ENCODE measurements at places on chromosomes 3 and 15.

- DNase-seq: no peak
Measured at GRCh38 chr3:186986816-186987215, 56.5 kb downstream of the ST6GAL1 start.

GRCh38 chr3:9649791-9650521, 651 bp downstream of the MTMR14 start:
- no peak for DNase-seq

DNA sequence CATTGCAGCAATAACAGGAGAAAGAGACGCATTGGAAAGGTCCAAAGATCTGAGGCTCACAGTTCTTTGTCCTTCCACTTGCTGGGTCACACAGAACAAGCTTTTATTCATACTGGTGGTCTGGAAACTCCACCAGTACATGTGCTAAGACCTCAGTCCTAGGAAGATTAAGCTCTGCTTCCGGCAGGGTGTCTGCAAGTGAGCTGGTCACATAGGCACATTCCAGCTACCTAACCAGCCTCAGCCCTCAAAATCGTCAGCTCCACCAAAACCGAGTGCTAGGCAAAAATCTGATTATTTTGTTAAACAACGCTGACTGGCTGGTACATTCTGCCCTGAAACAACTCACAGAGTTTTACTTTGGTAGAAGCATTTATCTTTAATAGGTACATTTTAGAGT, 2.2 kb downstream of the ZBED2 start:
- no peak for DNase-seq

- no peak for DNase-seq
Measured at GRCh38 chr15:34616613-34617012, 33.2 kb upstream of the GOLGA8B start.

- no peak for DNase-seq
Measured at GRCh38 chr3:72739531-72740466, 108.4 kb downstream of the SHQ1 start.

GRCh38 chr3:33717616-33717865, 513 bp downstream of the CLASP2 start:
- peak; percentile 38 for DNase-seq

DNA sequence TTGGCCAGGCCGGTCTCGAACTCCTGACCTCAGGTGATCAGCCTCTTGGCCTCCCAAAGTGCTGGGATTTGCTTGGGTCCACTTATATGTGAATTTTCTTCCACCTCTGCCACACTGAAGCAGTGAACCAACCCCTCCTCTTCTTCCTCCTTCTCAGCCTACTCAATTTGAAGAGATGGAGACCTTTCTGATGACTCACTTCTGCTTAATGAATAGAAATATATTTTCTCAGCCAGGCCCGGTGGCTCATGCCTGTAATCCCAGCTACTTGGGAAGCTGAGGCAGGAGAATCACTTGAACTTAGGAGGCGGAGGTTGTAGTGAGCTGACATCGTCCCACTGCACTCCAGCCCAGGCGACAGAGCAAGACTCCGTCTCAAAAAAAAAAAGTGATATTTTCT, 46.8 kb upstream of the GATM start:
- no peak for DNase-seq

DNA sequence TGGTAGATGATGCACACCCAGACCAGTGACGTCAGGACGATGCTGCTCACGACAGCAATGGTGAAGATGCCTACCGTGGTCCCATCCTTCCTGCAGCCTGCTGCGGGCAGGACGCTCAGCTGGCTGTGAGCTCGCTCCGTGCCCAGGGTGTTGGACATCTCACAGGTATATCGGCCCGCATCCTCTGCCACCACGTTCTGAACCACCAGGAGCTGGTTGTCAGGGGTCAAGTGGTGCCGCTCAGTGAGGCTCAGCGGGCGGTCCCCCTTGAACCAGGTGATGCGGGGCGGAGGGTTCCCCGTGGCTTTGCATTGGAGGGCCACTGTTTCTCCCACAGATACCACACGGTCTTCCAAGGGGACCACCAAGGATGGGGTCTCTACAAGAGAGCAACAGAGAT, 117.8 kb downstream of the LRIG1 start:
- no peak for DNase-seq

DNA sequence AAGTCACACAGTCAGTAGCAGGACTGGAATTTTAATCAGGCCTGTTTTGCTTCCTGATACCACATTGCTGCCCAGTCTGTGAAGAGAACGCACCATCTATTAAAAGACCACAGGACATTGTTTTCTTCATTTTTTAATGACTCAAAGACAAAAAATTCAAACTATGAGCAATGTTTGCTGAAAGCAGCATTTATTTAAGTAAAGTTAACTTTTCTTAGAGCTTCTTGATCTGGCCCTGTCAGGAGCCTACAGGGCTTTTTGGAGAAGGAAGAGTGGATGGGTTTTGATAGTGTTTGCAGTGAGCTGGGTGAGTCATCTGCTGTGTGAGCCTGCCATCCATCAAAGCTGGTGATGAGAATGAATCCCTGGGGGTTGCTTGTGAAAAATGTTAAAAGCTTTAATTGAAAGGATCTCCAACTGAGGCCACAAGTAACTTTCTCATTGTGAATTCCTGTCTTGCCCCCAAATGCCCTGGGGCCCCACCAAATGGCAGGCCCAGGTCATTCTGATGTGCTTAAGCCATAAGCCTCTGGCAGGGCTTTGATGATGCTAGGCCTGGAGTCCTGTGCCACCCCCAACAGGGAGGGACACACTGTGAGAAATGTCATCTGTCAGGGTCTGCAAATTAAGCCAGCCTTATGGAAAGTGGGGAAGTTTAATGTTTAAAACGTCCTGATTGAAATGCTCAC, 136.2 kb upstream of the PFN2 start:
- no peak for DNase-seq

- DNase-seq: no peak
Measured at GRCh38 chr3:128607710-128608048, 42.9 kb downstream of the RPN1 start.

- DNase-seq: no peak
Measured at GRCh38 chr3:193080821-193081365, 160.1 kb upstream of the PLAAT1 start.

DNA sequence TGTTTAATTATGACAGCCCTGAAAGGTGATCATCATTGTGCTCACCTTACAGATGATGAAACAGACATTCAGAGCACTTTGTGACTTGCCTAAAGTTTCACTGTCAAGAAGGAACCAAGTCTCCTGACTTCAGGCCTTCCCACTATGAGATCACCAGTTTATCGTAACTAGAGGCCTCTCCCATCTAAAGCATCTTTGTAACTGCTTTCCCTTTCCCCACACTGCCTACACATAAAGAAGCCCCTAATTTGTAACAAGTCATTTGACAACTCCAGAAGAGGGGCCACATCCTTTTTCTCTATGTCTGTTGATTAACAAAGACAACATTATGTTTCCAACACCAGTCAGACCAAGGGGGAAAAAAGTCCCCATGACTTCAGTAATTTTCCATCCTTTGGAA, 1.1 kb downstream of the KLHL6 start:
- DNase-seq: no peak

- DNase-seq: no peak
Measured at GRCh38 chr3:123871946-123872345, 12.2 kb downstream of the MYLK start.

GRCh38 chr15:93382200-93382820, 293.3 kb upstream of the RGMA start:
- DNase-seq: no peak

Measured in activated T-cell treated with anti-CD3 and anti-CD28 coated beads for 1 hour (primary cell).